Activated CD4-positive, CD25-positive, alpha-beta regulatory T cell treated with anti-CD3 and anti-CD28 coated beads, Interleukin-2, amount 50 U/mL, for 72 hours (primary cell): ENCODE measurements at places on chromosomes 3 and 15.

DNA sequence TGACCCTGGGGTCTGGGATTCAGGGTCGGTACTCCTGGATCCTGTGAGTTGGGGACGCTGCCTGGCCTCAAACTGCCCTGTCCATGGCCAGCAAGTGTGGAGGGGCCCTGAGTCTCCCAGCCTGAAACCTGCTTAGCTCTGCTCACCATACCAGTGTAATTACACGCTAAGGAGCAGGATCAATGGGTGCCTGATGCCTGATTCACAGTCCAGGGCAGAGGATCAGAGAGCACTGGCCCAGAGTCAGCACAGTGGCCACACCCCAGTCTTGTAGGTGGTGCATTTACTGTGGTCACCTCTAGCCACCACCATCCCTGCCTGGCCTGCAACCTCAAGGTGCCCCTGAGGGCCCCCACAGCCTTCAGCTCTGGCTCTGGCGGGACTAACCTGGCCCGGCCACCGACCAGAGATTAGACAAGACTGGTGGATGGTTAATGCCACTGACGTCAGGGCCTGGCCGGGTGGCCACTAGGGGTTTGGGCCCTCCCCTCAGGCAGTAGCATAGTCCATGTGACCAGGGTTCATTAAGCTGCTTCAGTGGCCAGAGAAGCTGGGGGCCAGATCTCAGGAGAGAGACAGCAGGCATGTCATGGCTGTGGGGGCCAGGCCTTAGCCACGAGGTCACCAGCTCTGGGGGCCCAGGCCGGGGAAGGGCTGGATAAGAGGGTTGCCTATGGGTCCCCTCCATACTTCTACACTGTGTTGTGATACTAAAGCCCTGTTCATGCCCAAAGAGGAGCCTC lies 3.3 kb upstream of the SLC38A3 start:
- DNase-seq, result no peak

DNA sequence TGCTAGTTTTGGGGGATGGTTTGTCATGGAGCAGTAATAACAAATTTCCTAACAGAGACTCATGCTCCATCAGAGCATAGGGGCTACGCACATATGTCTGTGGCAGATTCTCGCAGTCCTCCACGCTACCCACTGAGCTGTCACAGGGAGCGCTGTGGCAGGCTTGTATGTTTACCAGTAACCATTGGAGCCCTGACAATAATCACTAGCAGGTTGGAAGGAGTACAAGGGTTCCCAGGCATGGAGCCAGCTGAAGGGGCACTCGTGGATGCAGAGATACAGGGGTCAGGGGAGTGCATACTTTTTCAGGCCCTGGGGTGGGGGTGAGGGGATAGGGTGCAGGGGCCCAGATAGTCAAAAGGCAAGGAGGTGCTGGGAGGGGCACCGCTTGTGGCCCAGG lies 7.9 kb upstream of the GP9 start:
- DNase-seq, result no peak

- DNase-seq, result no peak
These were observed 239.1 kb downstream of the LRRN1 start for GRCh38 chr3:4038351-4038750.

- no peak for DNase-seq
These were observed 3.3 kb downstream of the CHRNA3 start for GRCh38 chr15:78617516-78617915.

DNA sequence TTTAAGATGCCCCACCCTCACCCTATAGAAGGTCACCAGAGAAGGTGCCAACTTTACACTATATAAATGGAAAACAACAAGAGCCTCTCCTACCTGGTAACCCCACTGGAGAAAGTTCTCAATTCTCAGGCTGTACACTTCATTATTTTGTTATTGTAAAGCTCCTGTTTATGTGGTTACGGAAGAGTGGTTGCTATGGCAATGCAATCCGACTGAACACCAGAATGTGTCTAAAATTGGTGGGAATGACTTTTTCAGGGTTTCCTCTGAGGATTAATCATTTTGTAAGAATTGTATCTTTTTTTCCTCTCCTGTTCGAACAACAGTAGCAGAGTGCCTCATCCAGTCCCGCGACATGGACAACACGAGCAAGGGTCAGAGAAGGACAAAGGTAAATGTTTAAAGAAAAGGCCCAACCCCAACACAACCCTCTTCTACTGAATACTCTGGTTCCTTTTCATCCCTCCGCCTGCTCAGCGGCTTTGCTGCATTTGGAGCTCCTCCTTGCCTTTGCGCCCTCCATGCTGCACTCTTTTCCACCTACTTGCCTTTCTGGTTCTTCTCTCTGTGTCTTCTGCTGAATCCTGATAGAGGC lies 45.3 kb downstream of the DGKG start:
- DNase-seq, result no peak

- no peak for DNase-seq
These were observed 428.9 kb upstream of the THRB start for GRCh38 chr3:24923570-24923969.

DNA sequence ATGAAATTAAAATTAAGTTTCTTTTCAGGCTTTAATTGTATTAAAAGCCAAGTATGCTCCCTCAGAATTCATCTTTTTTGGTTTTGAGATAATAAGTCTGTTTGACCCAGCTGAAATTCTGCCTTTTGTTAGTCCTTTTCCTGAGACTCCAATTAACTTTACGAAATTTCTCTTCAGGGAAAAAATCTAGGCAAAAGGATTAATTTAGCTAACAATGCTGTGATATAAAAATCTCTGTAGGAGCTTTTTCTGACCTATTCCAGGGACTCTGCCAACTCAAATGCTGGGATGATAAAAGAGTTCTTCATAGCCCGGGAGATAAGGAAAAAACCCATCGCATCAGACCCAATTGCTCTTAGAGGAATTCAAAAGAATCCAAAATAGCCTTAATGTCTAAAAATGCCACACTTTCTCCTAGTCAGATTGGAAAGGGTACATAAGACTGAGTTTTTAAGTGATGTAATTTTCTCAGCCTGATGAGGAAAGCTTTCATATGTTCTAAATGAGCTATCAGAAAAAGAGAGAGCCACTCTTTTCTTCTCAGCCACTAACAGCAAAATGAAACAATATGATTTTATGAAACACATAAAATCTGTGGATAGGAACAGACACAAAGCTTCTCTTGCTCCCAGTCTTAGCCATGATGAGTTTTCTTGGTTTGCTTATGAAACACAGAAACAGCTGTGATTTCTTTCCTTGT lies 405.1 kb downstream of the ROBO1 start:
- no peak for DNase-seq

DNA sequence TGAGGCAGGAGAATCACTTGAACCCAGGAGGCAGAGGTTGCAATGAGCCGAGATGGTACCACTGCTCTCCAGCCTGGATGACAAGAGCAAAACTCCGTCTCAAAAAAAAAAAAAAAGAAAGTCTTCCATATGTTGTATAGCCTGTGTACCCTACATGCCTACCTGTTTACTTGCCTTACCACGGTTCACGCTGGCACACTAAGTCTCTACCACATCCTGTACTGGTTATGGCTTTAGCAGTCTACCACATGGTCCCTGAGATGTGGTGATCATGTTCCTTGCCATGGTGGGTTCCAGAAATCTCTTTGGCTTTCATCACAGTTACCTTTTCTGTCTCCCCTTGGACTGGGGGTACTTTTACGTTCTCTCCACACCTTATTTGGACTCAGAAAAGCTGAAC lies 63.8 kb upstream of the TBC1D5 start:
- no peak for DNase-seq

GRCh38 chr15:31526916-31527690 lies 200.5 kb downstream of the KLF13 start:
- no peak for DNase-seq

- DNase-seq, result no peak
These were observed 877.8 kb downstream of the TUSC7 start for GRCh38 chr3:117587416-117587815.

DNA sequence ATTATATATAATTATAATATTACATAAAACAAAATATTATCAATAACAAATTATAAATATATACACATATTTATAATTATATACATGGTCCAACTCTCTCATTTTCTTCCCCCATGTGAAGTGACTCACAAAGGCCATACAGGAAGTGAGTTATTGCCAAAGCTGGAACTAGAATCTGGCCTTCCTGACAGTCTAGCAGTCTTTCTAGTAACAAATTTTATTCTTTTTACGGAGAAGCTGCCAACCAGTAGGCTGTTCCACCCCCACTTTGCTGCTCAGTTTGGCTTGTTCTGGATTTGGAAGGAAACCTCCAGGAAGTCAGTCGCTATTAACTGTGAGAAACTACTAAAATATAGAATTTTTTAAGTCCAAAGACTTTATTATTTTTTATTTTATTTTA lies 79.6 kb downstream of the DHX36 start:
- no peak for DNase-seq

GRCh38 chr3:101689286-101689685 lies 2.8 kb upstream of the RPL24 start:
- no peak for DNase-seq

DNA sequence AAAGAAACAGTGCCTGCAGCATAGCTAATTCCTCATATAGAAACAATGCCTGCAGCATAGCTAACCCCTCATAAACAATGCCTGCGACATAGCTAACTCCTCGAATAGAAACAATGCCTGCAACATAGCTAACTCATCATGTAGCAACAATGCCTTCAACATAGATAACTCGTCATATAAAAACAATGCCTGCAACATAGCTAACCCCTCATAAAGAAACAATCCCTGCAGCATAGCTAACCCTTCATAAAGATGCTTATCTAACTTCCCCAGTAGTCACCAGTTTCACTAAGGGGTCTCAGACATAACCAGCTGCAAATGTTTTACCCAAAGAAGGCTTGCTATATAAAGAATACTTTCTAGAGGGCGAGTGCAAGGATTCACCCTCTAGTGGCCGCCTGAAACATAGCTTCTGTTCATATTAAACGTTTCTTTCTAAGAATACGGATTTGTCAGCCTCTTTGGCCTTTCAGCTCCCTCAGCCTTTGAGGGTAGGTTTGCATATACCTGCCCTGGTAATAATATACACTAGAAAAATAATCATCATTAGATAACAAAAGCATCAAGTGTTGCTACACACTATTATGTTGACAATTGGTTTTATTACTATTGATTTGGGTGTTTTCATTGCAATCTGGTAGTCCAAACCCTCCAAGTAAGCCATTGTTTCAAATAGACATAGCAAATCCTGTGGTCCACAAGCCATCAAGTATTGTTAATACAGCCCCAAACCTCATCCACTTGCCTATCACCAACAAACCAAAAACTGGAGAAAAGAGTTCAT lies 44.4 kb upstream of the FAN1 start:
- no peak for DNase-seq
